ENCODE measurements at places on chromosomes 7 and 10. TPM values are rescaled to one million over a fixed set of nuclear protein-coding genes. Genes with fewer than 3 reads are reported as not detected.

DNA sequence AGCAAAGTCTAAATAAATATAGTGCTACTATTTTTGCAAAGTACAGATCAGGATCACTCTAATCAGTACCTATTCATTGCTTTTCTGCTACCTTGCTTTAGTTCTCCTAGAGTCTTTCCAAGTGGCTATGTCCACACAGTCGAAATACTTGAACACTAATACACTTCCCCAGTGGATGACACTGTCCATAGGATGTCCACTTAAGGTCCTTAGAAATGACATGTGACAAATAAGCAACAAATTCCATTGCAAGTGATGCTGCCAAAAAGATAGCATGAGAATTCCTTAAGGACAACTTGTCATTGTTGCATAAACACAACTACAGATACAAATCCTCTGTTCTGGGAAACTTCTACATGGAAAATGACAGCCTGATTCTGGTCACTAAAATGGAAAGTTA lies 93.6 kb downstream of the ANK3 start:
- DNase-seq, result no peak

GRCh38 chr10:7563770-7564169 lies 103.0 kb downstream of the ITIH5 start:
- DNase-seq, result no peak

- no peak for DNase-seq
Measured at GRCh38 chr7:102024769-102025391, 207.5 kb downstream of the CUX1 start.

Gene SEC31B
- 21.6 TPM for total RNA-seq

Gene GBX1
- total RNA-seq, result not detected

Gene SOSTDC1
- not detected for total RNA-seq

All from activated B cell treated with CpG ODN at 0.5 μM for 24 hours (primary cell).